ENCODE measurements at places on chromosomes 2 and 18. TPM values are rescaled to one million over a fixed set of nuclear protein-coding genes. Genes with fewer than 3 reads are reported as not detected.

Gene C2orf74
- 29.7 TPM for total RNA-seq

Gene SNED1
- total RNA-seq, result 18.0 TPM

Gene CCDC148
- total RNA-seq, result 0.51 TPM

- H3K36me3 ChIP-seq, result no peaks in the 10 kb centered on the region
- peaks cover 40% of the 10 kb centered on the region for H3K27me3 ChIP-seq
- no peaks in the 10 kb centered on the region for H3K4me1 ChIP-seq
- no peak overlapping the region for H3K27ac ChIP-seq
- DNase-seq, result no peak
Measured at GRCh38 chr18:65835881-65836280, 85.1 kb downstream of the CDH7 start.

GRCh38 chr2:148666555-148666954 is 22.0 kb downstream of the EPC2 start:
- no peak overlapping the region for H3K27ac ChIP-seq
- H3K36me3 ChIP-seq, result no peaks in the 10 kb centered on the region
- H3K4me1 ChIP-seq, result peaks cover 8% of the 10 kb centered on the region
- no peaks in the 10 kb centered on the region for H3K27me3 ChIP-seq
- H3K4me3 ChIP-seq, result no peak overlapping the region

Gene PTCD3
- total RNA-seq, result 95.3 TPM

- no peak for DNase-seq
- H3K27ac ChIP-seq, result no peak overlapping the region
- H3K27me3 ChIP-seq, result no peaks in the 10 kb centered on the region
- no peaks in the 10 kb centered on the region for H3K36me3 ChIP-seq
Measured at GRCh38 chr2:142673836-142674235, 203.6 kb upstream of the KYNU start.

GRCh38 chr18:3773303-3773702 is 323.3 kb downstream of the TGIF1 start:
- no peaks in the 10 kb centered on the region for H3K27me3 ChIP-seq
- no peak for DNase-seq
- peaks cover 5% of the 10 kb centered on the region for H3K36me3 ChIP-seq
- H3K4me1 ChIP-seq, result peaks cover 11% of the 10 kb centered on the region
- no peak overlapping the region for H3K4me3 ChIP-seq

DNA sequence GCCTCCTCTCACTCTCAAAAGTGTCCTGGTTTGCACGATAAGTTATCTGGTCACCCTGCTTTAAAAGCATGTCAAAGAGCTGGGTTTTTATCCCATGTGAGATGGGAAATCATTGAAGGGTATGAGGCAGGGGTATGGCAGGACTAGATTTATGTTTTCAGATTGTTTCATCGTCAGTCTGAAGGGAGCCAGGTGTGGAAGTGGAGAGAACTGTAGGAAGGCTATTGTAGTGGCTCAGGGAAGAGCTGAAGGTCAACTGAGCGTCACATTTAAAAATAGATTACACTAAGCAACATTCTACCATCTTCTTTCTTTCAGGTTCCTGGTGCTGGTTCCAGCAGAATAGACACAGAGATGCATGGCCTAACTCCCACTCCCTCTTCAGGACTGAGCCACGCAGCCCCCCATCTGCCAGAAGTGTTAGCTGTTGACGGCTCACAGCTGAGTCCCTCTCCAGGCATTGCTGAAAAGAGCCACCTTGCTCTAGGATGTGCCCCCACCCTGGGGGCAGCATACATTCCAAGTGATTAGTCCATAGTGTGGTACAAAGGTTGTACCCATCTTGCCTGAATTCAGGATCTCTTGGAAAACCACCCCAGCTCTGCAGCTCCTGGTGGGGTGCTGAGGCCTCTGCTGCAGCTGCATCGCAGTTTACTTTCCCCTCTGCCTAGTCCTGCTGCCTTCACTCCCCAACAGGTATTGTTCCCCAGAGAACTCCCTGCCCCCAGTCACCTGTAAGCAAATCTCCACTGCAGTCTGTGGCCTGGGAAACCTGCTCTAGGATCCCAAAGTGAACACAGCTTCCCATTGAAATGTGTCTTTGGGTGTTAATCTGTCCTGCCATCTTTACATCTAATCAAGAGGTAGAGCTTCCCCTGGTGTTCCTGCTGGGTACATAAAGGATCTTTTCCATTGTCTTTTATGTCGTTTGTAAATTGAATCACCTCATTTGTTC is 79.5 kb upstream of the KLF7 start:
- no peaks in the 10 kb centered on the region for H3K27me3 ChIP-seq
- H3K4me1 ChIP-seq, result peaks cover 29% of the 10 kb centered on the region
- DNase-seq, result no peak

DNA sequence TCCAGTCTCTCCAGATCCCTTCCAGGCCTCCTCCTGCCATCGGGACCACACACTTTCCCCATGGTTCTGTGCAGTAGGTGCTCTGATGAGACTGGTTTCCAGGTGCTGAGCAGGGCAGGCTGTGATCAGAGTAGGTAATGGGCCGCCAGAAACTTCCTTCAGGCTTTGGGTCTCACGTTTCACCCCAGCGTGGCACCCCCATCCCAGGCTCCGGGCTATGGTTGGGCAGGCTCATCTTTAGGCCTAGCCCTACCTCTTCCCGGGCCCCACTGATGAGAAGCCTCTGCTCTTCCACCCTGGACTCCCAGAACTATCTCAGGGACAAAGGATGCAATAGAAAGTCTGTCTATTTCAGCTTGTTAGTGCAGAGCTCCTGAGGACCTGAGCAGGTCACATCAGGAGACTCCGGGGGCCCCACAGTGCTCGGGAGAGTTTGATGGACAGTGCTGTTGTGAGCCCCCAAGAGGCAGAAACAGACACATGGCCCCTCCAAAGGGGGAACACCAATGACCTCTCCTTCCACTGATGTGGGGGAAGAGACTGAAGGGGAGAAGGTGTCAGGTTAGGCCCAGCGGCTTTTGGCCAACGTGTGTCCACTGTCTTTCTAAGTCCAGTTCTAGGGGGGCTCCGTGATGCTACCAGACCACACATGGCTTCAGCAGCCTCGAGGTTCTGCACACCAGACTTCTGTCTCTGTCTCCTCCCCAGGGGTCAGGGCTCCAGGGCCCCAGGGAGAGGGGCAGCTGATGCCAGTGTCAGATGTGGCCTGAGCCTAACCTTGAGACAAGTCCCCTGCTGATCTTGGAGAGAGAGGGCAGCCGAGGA is 5.8 kb upstream of the PROM2 start:
- peaks cover 6% of the 10 kb centered on the region for H3K36me3 ChIP-seq
- no peak overlapping the region for H3K27ac ChIP-seq
- no peaks in the 10 kb centered on the region for H3K4me1 ChIP-seq
- no peaks in the 10 kb centered on the region for H3K27me3 ChIP-seq

DNA sequence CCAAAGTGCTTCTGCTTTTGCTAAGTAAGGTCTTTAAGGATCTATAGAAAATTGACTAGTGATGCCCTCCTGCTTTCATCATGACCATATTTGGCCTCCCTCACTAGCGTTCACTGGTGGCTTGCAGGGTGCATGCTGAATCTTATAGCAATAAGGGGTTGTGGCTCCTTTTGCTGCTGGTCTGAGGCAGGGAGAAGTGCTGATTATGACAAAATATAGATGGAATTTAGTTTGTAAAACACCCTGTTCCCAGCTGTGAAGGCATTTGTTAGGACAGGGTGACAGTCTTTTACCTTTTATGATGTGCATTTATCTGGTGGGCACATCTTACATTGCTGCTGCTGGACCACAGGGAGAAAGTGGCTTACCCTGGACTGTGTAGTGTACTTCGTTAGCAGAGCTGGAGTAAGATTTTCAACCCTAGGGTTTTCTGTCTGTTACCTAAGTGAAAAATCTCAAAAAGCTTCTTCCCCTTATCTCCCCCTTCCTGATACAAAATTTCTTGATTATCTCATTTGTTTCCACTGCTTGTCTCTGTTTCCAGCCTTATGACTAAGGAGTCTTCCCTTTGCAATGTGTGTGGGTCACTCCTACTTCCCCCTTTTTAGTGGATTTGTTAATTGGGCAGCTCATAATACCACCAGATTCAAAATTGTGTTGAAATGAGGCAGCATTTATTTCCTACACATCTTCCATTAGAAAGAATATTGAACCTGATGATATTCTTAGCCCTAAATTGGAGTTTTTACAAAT is 21.2 kb upstream of the RPL37A start:
- H3K36me3 ChIP-seq, result peaks cover 30% of the 10 kb centered on the region
- no peak overlapping the region for H3K4me3 ChIP-seq
- H3K4me1 ChIP-seq, result peaks cover 9% of the 10 kb centered on the region
- no peak overlapping the region for H3K27ac ChIP-seq

DNA sequence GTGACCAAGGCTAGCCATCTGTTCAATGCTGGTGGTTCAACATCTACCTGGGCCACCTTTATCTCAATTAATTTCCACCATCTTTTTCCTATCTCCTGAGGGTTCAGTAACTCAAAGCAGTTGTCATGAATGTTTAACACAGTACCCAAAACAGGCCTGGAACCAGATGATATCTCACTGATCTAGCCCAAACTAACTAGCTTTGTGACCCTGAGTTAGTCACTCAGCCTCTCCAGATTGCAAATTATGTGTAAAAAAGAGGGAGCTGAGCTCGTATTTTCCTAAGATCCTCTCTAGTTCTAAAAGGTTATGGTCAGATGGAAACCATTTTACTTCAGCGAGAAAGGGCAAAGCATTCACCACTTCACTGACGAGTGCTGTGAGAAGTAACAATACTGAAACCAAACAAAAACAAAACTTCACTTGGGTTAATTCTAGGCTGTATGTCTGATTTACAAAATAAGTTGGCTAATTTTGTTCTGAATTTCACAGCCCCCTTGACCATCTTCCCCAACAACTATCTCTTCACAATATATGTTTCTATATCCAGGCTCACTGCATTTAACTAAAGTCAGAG is 14.8 kb downstream of the SPRED2 start:
- no peaks in the 10 kb centered on the region for H3K36me3 ChIP-seq
- H3K4me3 ChIP-seq, result no peak overlapping the region
- DNase-seq, result no peak
- no peaks in the 10 kb centered on the region for H3K27me3 ChIP-seq

GRCh38 chr18:70041459-70042050 is 93.9 kb upstream of the CD226 start:
- peaks cover 56% of the 10 kb centered on the region for H3K4me1 ChIP-seq
- peaks cover 5% of the 10 kb centered on the region for H3K36me3 ChIP-seq
- no peaks in the 10 kb centered on the region for H3K27me3 ChIP-seq
- no peak for DNase-seq

Gene ZAP70
- total RNA-seq, result not detected

DNA sequence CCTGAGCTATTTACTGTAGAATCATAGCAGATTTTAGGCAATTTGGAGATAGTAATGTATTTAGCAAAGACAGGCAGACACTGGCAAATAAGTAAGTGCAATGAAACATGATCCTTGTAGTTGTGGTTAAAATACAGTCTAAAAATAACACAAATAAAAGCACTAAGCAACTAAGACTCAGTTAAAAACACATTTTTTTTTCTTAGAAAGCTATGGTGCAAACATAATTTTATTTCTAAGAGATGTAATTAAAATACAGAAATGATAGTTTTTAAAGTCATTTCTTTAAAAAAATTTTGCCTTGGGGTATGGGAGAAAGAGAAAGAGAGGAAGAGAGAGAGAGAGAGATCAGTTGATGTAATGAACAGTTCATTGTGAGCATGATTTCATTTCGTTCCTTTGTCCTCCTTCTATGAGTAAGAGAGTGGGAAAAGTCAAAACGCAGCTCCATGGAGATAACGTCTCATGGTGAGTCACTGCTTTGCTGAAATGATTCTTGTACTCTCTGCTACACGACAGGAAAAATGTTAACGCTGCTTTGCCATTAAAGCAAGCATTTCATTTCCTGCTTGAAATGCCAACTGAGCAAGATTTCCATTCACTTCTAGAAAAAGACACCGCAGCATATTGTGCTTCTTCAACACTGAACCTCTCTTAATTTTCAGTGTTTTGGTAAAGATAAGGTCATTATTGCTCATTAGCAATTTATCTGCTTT is 61.3 kb upstream of the PGAP1 start:
- DNase-seq, result peak; percentile 94
- H3K4me1 ChIP-seq, result peaks cover 18% of the 10 kb centered on the region
- peak overlapping the region; percentile 65 for H3K4me3 ChIP-seq
- no peaks in the 10 kb centered on the region for H3K36me3 ChIP-seq
- H3K27me3 ChIP-seq, result no peaks in the 10 kb centered on the region

- H3K4me3 ChIP-seq, result no peak overlapping the region
- no peaks in the 10 kb centered on the region for H3K36me3 ChIP-seq
- DNase-seq, result no peak
- H3K27ac ChIP-seq, result no peak overlapping the region
- H3K4me1 ChIP-seq, result no peaks in the 10 kb centered on the region
Measured at GRCh38 chr2:58866527-58866926, 625.4 kb upstream of the FANCL start.

DNA sequence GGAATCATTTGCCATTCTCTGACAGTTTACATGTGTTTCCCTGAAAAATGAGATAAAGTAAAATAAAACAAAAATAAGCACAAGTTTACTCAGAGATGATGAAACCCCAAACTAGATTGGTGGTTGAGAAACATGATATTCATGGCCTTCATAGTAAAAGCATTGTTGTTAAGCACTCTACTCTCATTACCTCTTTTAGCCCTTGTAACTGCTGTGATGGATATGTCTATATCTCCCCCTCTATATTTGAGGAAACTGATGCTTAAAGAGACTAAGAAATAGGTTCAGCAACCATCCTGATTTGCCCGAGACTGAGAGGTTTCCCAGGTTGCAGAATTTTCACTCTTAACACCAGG is 33.9 kb upstream of the GALNT3 start:
- H3K27me3 ChIP-seq, result peaks cover 4% of the 10 kb centered on the region
- peaks cover 4% of the 10 kb centered on the region for H3K4me1 ChIP-seq
- no peaks in the 10 kb centered on the region for H3K36me3 ChIP-seq
- H3K27ac ChIP-seq, result no peak overlapping the region
- DNase-seq, result no peak

DNA sequence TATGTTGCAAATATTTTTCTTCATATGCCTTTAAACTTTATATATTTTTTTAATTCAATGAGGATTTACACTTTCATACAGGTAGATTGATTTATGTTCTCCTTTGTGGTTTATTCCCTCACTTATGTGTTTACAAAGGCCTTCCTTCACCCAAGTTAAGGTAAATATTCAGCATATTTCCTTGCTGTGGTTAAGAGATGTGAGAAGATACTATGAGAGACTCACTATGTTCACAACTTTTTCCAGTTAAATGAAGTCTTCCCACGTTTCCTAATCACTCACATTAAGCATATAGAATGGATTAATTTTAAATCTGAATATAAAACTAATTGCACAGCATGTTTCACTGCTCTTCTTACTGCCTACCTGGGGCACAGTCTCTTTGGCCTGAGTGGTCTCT is 597 bp downstream of the PECR start:
- peak; percentile 6 for DNase-seq
- peak overlapping the region; percentile 81 for H3K4me3 ChIP-seq
- peak overlapping the region; percentile 71 for H3K27ac ChIP-seq
- no peaks in the 10 kb centered on the region for H3K27me3 ChIP-seq

Measured in MCF 10A (cell line).